ENCODE measurements at places on chromosomes 7 and 10.

DNA sequence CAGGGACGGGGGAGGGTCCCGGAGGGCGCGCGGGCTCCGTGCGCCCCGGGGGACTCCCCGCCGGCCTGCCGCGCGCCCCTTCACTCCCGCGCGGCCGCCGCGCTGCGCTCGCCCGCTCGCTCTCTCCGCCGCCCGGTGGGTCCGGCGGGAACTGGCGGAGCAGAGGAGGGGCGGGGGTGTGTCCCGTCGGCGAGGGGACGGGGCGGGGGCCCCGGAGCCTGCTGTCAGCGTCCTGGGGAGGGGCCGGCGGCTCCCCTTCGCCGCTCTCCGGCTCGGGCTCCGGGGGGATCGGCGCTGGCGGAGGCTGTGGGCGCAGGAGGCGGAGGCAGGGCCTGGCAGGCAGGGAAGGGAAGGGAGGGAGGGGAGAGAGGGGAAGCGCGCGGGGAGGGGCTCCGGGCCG, at the start of gene SH3PXD2A:
SH3PXD2A (minus strand) TSS at position 153 of the 400 bp plus-strand sequence. CDS start 310 bp downstream, outside the sequence.
- no peak for DNase-seq

GRCh38 chr7:76509931-76510877, at the start of gene UPK3B:
UPK3B (plus strand) TSS chr7:76510552; CDS start chr7:76510653, 101 bp downstream.
- no peak for DNase-seq

- no peak for DNase-seq
Measured at GRCh38 chr7:128781126-128781525, 5.5 kb upstream of the OPN1SW start.

- no peak for DNase-seq
Measured at GRCh38 chr10:62894156-62894555, 78.0 kb upstream of the EGR2 start.

DNA sequence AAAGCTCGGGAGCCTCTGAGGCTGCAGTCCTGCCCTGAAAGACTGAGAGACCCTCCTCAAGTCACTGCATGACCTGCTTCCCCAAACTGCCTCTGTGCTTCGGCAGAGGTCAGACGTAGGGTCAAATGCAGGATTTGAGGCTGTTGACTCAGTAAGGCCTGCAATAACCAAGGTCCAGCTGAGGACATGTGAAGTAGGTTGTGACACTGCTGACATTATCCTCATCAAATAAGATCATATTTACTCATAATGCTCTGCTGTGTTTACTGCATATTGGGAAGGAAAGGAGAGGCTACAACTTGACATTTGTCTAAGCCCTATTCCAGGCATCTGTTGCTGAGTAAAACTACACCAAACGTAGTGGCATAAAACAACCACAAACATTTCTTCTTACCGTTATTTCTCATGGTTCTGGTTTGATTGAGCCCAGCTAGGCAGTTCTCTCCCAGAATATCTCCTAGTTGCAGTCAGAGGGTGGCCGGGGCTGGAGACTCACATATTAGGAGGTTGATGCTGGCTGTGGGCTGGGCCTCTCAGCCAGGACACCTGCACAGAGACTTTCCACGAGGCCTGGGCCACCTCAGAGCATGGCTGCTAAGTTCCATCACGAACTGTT, 122.1 kb upstream of the STK17A start:
- no peak for DNase-seq

DNA sequence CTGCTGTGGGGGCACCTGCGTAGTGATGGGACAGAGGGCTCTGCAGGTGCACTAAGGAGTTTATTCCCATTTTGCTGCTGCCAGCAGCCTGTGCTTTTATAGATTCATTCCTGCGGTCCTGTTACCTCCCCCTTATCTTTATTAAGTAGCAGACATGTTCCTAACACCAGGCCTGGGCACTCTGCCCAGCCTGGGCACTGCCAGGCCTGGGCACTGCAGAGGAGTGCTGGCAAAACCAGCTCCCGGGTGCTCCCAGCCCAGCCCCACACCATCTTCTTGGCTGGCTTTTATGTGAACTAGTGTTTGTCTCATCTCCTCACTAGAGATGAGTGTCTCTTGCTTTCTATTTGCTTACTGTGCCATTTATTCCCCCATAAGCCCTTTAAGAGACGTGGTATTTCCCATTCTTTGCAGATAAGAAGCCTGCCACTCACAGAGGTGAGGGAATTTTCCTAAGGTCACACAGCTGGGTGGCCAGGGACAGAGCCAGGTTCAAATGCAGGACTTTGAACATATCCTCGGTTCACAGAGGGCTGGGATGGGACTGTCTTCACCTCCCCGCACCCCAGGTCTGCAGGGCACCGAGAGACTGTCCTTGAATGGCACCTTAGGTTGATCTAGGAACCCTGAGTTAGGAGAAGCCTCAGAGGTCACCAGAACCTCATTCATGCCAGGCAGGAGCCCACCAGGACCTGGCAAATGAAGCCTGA, 14.6 kb upstream of the DRGX start:
- no peak for DNase-seq

- DNase-seq = no peak
Measured at GRCh38 chr7:106015381-106016218, 52.5 kb downstream of the CDHR3 start.

DNA sequence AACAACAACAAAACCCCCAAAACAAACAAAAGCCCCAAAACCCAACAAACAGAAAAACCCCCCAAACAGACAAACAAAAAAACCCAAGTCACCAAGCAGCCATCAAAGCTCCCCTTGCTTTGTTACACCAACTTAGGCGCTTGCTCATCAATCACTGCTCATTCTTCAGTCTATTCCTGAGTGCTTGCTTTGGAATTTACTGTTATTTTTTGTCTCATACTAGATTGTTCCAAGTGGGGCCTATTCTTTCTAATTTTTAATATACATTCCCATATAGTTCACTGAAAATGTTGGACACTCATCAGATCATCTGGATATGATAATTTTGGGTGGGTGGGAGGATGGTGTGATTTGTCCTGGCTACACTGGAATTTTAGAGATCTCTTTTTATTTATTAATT, 126.0 kb upstream of the JCAD start:
- DNase-seq = no peak

DNA sequence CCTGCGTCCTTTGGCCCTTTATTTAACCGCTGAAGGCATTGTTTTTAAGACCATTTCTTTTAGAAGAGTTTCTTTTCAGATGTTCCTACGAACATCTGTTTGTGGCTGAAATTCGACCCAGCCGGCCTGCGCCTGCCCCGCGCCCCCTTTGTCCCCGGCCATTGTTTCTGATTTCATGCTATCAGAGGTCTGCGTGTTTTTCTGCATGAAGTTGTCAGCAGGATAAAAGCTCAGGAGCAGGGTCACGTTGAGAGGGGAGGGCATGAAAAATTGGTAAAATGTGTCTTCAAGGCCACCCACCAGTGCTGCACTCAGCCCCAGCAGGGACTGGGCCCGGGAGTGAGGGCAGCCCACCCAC, 43.1 kb downstream of the NKX6-2 start:
- no peak for DNase-seq

GRCh38 chr7:107751113-107751512, 7.2 kb downstream of the CBLL1 start:
- DNase-seq = no peak

GRCh38 chr7:106127984-106128780, 16.1 kb upstream of the SYPL1 start:
- no peak for DNase-seq

GRCh38 chr7:155097338-155097737, 27.2 kb downstream of the HTR5A start:
- no peak for DNase-seq

DNA sequence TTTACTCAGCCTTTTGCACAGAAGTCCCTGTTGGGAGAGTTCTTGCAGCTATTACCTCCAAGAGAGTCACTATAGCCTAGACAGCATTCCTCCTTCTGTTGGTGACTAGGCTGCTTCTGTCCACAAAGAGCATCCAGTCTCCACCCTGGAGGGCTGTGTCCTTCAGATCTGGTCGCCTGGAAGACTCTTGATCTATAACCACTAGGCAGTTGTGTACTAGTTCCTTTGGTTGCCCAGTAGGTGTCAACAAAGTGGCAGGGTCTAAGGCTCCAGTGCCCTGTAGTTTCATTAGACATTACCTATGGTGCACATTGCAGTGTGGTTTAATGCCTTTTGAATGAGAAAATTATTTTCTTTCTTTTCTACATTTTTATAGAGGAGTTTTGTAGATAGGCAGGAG, 11.3 kb upstream of the AKR1C2 start:
- no peak for DNase-seq

DNA sequence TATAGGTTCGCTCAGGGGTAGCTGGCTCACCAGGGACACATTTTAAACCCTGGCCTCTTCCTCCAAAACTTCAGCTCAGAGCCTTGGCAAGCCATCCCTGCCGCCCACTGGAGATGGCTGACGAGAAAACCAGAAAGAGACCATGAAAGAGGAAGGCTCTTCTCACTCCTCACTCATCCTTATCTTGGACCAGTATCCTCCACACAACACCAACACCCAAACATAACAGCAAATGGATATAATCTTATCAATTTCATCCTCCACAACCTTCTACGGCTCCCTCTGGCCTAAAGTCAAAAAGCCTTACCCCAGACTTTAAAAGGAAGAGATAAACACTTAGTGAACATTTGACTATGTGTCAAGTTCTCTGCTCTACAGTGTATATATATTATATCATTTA, 26.9 kb downstream of the DLG5 start:
- no peak for DNase-seq

DNA sequence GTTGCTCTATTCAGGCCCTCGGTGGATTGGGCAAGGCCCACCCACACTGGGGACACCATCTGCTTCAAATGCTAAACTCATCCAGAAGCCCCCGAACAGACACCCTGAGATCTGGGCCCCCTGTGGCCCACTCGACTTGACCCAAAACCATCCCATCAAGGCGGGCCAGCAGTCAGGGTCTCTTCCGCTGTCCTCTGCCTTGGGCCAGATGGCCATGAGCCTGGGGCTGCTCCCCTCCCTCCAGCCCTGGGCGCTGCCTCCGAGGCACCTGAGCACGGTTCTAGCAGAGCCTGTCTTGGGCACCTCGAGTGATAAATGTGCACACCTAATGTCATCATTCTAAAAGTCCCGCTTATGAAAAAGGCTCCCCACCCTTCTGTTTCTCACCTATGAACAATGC, 449.4 kb downstream of the TCERG1L start:
- DNase-seq = no peak

DNA sequence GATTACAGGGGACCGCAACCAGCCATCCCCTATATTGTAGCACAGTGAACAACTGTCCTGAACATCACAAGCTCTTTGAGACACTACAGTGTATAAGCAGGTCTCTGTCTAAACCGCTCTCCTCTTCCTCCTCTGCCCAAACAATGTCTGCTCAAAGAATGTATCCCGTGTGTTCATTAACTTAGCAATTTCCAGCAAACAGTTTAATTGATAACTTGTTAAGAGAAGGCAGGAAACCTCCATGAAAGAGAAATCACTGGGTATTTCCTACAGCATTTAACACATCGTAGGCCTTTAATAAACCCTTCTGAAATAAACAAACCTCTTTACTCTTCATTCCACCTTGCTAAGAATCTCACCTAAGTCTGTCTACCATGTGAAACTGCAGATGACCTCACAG, 1.5 kb downstream of the PMS2 start:
- no peak for DNase-seq

GRCh38 chr10:2886662-2887061, 180.7 kb upstream of the PFKP start:
- DNase-seq = no peak

DNA sequence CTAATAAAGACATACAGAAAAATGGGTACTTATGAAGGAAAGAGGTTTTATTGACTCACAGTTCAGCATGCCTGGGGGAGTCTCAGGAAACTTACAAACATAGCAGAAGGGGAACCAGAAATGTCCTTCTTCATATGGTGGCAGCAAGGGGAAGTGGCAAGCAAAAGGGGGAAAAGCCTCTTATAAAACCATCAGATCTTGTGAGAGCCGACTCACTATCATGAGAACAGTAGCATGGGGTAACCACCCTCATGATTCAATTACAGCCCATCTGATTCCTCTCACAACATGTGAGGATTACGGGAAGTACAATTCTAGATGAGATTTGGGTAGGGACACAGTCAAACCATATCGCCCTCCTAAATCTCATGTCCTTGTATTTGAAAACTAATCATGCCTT, 1305.4 kb upstream of the SORCS1 start:
- no peak for DNase-seq

- no peak for DNase-seq
Measured at GRCh38 chr10:70169649-70170364, 507 bp downstream of the SAR1A start.

DNA sequence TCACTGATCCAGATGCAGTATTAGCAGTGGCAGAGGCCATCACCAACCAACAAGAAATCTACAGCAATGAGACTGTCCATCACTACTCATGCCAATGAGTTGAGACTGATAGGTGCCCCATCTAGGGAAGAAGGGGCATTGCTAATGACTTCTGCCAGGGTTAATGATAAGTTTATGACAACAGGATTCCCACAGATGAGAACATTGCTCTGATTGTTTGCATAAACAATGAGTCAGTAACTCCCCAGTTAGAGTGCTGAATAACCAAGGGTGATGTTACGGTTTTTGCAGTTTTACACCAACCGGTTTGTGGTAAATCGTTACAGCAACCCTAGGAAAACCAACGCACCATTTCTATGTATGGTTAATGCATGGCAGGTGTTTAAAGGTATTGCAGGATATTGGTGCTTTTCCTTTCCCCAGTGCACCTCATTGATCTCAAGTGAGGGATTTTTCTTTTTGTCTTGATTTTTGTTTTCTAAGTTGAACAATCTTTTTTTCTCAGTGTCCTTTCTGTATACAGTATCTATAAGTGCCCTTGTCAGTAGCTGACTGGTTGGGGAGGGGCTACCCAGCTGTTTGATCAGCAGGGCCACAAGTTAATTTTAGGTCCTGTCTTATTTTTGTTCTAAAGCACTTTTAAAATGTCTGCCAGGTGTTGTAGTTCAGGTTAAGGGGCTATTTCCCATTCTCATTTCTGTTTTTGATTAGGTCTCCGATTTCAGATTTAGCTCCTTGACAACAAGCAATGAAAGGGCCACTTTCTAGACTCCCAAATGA, 3.9 kb upstream of the CSGALNACT2 start:
- no peak for DNase-seq

- peak; percentile 7 for DNase-seq
Measured at GRCh38 chr7:38660427-38661099, 29.4 kb upstream of the AMPH start.

- no peak for DNase-seq
Measured at GRCh38 chr10:52895059-52895458, 122.5 kb upstream of the MBL2 start.

GRCh38 chr7:79091661-79092060, 361.8 kb downstream of the MAGI2 start:
- DNase-seq = no peak

DNA sequence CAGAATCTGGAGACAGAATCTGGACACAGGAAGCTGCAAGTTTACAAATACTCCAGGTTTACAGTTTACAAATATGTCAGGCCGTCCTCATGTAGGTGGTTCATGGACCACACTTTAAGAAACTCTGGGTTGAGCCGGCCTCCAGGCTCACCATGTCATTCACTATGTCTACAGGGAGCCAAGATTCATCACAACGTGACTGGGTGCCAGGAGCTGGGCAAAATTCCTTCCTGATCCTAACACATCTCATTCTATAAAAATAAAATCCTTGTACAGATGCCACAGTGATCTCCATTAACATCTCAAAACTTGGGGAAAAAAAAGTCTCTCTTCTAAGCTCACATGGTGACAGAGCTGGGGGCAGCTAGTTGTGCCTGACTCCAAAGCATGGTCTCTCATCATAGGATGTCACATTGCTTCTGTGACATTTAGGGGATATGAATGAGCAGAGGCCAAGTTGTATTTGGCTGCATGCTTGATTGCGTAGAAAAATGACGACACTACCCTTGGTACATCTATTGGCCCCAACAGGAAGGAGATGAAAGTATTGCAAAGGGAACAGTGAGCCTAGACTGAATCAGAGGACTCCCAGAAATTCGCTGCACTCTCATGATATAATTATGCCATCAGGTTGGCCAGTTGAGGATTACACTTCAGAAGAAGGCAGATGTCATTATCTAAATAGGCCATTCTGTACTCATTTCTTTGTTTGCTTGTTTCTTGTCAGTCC, 35.9 kb downstream of the MTURN start:
- no peak for DNase-seq

All from activated gamma-delta T cell treated with Interleukin-2 at 50 U/mL for 16 hours (primary cell).